ENCODE measurements at places on chromosomes 2 and 18.

DNA sequence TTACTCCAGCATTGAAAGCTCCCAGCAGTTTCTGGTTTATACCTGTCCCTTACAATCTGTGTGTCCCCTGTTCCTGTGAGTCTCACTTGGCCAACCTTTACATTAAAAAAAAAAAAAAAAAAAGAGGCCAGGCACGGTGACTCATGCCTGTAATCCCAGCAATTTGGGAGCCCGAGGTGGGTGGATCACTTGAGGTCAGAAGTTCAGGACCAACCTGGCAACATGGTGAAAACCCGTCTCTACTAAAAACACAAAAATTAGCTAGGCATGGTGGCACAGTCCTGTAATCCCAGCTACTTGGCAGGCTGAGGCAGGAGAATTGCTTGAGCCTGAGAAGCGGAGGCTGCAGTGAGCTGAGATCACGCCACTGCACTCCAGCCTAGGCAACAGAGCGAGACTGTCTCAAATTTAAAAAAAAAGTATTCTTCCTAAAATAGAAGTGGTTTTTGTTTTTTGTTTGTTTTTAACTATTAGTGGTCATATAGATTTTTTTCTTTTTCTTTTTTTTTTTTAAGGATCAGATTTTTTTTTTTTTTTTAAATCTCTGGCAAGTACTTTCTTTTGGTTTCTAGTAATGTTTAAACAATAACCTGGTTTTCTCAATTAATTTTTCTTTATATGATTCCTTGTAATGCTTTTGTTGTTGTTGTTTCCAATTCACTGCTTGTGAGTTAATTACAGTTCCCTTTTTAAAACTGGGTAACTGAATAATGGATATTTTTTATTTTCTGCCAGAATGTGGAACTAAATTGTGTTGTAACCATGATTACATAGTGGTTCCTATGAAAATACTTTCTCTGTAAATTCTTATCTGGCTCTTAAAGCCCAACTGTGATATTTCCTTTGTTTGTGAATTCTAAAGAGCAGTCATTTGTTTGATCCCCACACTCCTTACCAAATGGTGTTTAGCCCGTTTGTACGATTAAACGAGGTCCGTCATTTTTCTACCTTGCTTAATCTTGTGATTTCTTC, 116.8 kb downstream of the CTAGE1 start:
- no peak for DNase-seq

DNA sequence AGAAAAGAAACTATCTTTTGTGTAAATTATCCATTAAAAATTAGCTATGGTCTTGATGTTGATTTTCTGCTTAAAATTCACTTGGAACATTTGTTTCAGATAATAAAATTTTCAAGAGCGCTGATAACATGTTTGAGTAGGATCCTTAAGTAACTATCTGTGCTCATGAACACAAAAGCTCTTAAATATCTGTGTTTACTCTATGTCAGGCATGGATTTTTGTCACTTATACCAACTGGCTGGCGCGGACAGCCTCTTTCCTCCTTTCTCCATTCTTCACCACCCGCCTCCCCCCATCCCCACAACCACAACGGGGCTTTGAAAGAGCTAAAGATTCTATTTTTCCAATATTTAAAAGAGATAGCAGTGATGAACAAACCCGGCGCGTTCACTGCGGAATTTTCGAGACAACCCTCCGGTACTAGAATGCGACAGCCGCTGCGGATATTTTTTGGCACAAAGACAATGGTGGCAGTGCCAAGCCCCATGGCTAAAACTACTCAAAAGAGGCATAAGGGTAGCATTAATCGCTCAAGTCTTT, 181.5 kb downstream of the TCF4 start:
- peak; percentile 97 for DNase-seq

DNA sequence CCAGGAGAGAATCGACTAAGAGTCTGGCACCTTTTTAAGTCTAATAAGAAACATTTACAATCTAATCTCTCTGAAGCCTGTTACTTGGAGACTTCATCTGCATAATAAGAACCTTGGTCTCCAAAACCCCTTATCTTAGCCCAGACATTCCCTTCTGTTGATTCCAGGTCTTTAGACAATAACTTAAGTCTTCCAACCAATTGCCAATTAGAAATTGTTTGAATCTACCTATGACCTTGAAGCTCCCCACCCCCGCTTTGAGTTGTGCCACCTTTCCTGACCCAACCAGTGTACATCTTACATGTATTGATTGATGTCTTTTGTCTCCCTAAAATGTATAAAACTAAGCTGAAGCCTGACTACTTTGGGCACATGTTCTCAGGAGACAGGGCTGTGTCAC, 49.5 kb upstream of the DTNA start:
- DNase-seq, result no peak

DNA sequence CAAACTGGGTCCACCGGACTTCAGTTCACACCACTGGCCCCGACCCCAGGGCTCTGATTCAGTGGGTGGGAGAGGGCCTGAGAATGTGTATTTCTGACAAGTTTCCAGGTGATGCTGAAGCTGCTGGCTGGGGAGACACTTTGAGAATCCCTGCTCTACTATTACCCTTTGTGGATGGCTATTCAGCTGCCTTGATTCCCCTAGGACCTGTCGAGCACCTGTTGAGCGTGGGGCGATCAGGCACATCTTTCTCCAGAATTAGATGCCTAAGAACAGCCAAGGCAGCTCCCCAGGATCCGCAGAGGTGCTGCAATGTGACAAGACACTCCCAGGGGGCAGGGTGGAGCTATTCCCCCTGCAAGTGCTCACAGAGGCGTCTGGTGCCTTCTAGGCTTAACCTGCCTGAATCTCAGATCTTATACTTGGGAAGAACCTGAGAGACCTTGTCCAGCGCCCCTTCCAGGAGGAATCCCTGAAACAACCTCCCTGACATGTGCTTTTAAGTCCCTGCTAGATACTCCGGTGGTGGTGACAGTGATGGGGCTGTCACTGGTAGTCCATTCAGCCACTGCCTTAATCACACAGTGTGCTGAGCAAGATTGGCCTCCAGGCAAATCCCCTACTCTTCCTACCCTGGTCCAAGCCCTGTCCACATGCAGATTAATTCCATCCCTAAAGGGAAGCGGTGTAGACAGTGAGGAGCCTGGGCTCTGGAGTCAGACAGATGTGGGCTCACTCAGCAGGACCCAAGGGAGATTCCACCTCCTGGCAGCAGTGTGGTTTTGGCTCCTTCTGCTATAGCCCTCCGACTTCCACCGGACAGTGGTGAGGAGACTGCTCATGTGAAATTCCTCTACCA, 43.4 kb upstream of the OTOF start:
- no peak for DNase-seq

GRCh38 chr18:39675368-39675767, 2109.8 kb upstream of the CELF4 start:
- no peak for DNase-seq

DNA sequence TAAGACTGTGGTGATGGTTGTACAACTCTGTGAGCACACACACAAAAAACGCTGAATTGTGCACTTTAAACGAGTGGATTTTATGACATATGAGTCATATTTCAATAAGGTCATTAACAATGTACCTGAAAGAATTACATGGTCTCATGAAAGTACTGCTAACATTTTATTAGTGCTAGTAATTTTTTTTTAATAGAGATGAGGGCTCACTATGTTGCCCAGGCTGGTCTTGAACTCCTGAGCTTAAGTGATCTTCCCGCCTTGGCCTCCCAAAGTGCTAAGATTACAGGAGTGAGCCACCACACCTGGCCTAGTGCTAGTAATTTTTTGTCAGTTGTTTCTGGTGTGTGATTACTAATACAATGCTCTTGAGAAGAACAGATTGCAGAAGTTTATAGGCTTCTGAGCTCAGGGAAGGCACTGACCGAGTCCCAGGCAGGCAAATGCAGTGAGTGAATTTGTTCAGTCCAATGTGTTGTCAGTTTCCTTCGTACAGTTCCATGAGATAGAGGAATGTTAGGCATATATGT, 177.0 kb downstream of the TGIF1 start:
- no peak for DNase-seq

All from NCI-H1417 treated with DMSO at 0.1 percent for 48 hours (cell line).